Activated CD8-positive, alpha-beta memory T cell treated with anti-CD3 and anti-CD28 coated beads for 1 hour (primary cell): ENCODE measurements at places on chromosomes 4 and X.

- DNase-seq, result no peak
These were observed 508.1 kb upstream of the ARX start for GRCh38 chrX:25523574-25524540.

DNA sequence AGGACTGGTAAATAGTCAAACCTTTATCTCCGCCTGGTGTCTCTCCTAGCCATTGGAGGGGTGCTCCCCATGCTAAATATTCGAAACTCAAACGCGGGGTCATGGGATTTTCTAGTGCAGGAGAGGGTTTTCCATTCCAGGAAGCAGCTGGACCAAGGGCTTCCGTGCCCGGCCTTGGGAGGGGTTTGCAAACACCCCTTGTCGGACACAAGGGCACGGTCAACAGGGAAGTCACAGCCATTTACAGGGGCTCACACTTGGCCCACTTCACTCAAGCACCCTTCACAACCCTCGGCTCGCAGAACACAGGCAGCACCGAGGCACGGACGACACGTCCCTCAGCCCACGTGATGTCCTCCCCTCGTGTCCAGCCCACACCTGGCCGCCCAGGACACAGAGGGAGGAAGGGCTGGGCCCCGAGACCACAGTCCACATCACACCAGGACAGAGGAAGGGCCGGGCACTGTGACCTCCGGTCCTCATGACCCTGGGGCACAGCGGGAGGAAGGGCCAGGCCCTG is 10.3 kb upstream of the PLCXD1 start:
- no peak for DNase-seq

GRCh38 chr4:184671101-184671500 is 21.6 kb downstream of the PRIMPOL start:
- no peak for DNase-seq

- DNase-seq, result no peak
These were observed 11.2 kb upstream of the ZCCHC13 start for GRCh38 chrX:74292808-74293123.

DNA sequence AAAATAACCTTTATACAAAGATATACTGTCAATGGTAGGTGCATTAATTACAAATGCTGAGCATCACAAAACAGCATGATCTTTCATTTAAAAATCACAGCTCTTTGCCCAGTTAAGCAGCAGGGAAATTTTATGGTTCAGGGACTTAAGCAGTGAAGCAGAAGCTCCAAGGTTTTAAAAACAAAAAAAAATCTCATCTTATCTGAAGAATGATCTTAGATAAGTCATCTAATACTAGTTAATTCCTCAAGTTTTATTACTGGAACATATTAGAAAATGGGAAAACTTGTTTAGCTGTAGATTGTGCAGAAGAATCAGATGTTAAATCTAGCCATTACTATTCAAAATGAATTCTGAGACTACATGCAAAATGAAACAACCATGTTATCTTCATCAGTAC is 289.9 kb downstream of the GASK1B start:
- no peak for DNase-seq

DNA sequence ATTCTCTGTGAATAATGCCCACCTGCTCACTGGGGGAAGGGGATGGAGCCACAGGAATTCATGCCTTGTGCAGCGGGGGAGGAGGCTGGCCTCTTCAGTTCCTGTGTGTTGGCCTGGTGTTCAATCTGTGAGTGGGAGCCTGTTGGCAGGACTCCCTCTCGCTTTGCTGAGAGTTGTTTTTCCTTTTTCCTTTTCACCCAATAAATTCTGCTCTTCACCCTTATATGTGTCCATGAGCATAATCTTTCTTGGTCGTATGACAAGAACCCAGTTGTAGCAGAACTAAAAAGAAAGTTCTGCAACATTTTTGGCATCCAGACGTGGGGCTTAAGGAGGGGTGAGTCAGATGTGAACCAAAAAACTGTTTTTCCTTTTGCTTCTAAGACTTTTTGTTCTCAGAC is 235.2 kb upstream of the HDX start:
- no peak for DNase-seq

GRCh38 chrX:110284159-110284558 is 33.7 kb downstream of the AMMECR1 start:
- no peak for DNase-seq

DNA sequence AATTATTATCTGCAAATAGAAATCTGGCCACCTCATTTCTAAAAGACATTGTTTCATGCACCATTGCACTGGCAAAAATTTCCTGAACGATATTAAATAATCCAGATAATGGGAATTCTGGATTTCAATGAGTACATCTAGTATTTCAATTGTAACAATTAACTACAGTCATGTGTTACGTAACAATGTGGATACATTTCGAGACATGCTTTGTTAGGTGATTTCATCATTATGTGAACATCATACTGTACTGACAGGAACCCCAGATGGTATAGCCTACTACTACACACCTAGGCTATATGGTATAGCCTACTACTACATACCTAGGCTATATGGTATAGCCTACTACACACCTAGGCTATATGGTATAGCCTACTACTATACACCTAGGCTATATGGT is 14.8 kb downstream of the LAMTOR3 start:
- no peak for DNase-seq

DNA sequence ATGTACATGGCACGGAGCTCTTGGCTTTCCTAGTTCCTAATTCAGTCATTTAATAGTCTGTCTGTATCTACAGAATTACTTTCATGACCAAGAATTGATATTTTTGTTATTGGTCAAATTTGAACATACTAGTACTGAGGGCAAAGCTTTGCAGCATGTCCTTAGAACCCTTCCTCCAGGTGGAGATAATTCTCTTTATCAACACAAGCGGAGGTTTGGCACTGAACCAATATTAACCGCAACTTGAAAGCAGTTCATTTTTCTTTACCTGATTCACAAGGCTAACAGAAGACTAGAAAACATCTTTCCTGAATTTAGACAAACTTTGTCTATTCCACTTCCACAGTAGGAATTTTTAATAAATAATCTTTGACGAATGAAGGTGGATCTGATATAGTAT is 73.8 kb downstream of the TACR3 start:
- no peak for DNase-seq

DNA sequence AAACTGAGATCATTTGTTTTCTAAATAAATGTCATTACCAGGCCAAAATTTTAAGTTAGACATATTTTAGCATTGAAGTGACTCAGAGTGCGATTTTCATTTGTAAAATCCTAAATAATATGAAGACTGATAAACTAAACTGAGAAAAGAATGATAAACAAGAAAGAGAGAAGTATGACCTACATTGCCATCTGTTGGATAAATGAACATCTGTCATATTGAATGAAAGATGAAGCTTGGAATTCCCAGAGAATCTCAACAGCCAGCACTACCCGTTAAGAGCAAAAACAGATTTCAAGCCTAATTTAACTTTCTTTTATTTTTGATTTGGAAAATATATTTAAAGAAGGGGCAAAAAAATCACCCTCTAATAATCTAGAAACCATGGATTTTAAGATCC is 591.0 kb upstream of the ATOH1 start:
- DNase-seq, result no peak

DNA sequence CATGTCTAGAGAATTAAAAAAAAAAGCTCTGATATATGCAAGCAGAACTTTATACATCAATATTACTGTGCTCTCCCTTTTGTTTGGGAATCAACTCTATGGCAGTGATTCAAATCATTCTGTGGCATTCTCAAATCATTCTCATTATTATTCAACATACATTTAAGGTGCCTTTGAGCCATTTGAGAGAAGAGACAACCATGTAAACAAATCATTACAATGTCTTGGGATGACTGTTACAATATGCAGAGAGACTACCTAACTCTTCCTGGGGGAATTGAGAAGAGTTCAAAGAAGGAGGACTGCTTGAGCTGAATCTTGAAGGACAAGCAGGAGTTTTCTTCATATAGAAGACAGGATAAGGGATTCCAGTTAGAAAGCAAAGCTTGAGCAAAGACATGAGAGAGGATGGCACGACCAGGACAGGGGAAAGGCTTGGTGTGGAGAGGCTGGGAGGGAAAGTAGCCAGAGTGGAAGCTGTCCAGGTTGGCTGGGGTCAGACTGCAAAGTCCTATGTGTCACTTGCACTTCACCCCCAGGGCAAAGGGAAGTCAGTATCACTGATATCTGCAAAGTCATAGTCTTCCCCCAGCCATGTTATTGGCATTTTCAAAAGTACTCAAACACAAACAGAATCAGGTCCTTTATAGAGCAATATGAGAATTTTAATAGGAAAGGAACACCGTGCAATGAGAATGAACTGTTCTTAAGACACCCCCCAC is 9.0 kb downstream of the SEC24D start:
- DNase-seq, result no peak

- DNase-seq, result no peak
These were observed 42.4 kb upstream of the GATB start for GRCh38 chr4:151803246-151803645.

DNA sequence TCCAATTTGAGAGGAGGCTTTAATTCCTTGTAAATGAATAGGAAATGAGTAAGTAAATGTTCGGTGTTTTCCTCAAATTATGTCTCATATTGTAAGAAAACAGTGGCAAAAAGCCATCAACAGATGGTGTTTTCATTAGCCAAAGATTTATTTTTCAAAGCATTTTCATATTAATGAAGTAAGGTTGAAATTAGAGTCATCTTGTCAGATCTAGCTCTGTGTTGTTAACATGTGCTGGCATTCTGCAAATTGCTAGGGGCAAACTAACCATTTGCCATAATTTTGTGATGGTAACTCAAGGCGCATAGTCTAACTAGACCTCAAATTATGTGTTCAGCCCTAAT is 24.7 kb downstream of the MID2 start:
- DNase-seq, result no peak

GRCh38 chrX:68719904-68720614 is 72.6 kb downstream of the STARD8 start:
- DNase-seq, result no peak

GRCh38 chr4:57048590-57049304 is 61.4 kb downstream of the IGFBP7 start:
- no peak for DNase-seq

DNA sequence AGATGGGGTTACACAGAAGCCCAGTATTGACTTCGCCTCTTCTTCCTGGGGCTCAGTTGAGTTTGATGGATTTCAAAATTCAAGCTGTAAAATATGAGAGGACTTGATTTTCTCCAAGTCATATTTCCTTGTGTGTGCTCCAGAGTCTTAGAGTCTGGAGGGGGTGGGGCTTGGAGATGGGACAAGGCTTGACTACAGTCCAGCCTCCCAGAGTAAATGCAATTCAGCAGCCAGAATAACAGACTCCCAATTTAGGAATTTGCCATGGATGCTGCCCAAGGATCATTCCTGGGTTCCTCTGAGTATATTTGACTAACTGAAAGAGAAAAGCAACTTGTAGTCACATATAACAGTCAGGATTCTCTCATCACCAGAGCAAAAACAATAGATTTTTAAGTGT is 53.7 kb upstream of the RBPJ start:
- DNase-seq, result no peak

- DNase-seq, result no peak
These were observed 135.1 kb downstream of the SLC7A11 start for GRCh38 chr4:138107023-138107422.

- no peak for DNase-seq
These were observed 1175.6 kb downstream of the TECRL start for GRCh38 chr4:63233671-63234070.

- no peak for DNase-seq
These were observed 36.4 kb downstream of the QDPR start for GRCh38 chr4:17475481-17475880.

- no peak for DNase-seq
These were observed 563.3 kb upstream of the ZFP42 start for GRCh38 chr4:187432310-187432709.

- no peak for DNase-seq
These were observed 17.0 kb upstream of the PAPSS1 start for GRCh38 chr4:107736924-107737448.

DNA sequence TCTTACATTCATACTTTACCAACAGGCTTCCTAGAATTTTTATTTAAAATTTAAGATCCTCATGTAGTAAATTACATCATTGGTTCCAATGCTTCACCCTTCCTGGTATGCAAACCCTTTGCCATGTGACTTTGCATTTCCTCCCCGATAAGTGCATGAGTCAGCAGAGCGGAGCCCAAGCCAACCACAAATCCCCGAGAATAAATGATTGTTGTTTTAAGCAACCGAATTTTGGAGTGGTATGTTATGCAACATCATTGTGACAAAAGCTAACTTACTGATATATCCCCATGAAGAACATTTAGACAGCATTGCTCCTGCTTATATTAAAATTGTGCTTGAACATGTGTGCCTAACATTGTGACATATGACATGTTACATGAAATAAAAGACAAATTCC is 199.4 kb upstream of the DDX53 start:
- no peak for DNase-seq

GRCh38 chr4:13399257-13399656 is 84.9 kb downstream of the RAB28 start:
- no peak for DNase-seq

DNA sequence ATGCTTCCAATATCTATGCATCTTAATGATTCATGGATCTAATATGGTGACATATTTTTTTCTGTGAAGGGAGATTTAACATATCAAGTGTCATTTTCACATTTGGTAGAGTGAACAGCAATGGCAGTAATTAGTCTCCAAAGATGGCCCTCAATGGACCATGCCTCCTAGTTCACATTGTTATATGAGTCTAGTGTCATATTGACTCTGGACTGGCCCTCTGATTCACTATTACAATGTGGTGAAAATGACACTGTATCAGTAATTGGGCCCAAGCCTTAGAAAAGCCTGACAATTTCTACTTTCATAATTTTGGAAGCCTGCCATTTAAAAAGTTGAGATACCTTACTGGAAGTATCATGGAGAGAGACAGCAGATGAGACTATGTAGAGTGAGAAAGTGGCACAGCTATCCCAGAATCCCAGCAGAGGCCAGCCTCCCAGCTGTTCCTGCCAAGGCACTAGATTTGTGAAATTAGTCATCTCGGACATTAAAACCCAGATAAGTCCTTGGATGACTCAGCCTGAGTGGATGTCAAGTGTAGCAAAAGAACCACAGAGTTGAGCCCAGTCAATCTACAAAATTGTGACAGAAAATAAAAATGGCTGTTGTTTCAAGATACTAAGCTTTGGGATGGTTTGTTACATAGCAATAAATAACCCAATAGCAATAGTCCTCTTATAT is 68.4 kb downstream of the ARHGEF38 start:
- DNase-seq, result no peak

DNA sequence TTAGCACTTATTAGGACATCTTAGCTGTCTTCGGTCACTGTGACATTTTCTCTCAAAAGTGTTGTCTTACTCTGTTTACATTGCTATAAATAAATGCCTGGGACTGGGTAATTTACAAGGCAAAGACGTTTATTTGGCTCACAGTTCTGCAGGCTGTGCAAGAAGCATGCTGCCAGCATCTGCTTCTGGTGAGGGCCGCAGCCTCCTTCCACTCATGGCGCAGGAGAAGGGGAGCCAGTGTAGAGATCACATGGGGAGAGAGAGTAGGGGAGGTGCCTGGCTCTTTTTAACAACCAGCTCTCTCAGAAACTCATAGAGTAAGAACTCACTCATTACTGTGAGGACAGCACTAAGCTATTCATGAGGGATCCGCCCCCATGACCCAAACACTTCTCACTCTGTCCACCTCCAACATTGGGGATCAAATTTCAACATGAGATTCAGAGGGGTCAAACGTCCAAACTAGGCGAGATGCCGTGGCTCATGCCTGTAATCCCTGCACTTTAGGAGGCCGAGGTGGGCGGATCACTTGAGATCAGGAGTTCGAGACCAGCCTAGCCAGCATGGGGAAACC is 43.5 kb upstream of the HERC6 start:
- DNase-seq, result no peak

GRCh38 chr4:4361883-4362282 is 25.0 kb upstream of the NSG1 start:
- DNase-seq, result no peak

GRCh38 chr4:6222761-6223292 is 22.5 kb upstream of the JAKMIP1 start:
- DNase-seq, result no peak
